ENCODE measurements at places on chromosomes 16 and 17.

GRCh38 chr17:28279411-28279810 lies 39.6 kb upstream of the TMEM97 start:
- no peak for DNase-seq

GRCh38 chr17:63984651-63985386 lies 12.1 kb upstream of the SCN4A start:
- peak; percentile 72 for DNase-seq

DNA sequence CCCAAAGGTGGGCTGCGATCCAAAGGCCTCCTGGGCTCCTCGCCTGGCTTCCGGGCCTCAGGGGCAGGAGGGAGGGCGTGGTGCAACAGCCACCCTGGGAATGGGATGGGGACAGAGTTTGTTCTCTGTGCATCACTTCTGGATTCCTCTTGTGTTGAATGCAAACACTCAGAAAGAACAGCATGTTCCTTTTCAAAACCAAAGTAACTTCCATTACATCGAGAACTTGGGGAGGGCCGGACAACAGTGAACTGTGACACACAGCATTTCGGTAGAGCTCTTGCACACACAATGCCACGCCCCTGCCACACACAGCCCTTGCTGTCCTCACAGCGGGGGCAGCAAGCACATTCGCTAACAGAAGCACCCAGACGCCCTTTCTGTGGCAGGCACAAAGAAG lies 36.1 kb upstream of the FASN start:
- DNase-seq: no peak

DNA sequence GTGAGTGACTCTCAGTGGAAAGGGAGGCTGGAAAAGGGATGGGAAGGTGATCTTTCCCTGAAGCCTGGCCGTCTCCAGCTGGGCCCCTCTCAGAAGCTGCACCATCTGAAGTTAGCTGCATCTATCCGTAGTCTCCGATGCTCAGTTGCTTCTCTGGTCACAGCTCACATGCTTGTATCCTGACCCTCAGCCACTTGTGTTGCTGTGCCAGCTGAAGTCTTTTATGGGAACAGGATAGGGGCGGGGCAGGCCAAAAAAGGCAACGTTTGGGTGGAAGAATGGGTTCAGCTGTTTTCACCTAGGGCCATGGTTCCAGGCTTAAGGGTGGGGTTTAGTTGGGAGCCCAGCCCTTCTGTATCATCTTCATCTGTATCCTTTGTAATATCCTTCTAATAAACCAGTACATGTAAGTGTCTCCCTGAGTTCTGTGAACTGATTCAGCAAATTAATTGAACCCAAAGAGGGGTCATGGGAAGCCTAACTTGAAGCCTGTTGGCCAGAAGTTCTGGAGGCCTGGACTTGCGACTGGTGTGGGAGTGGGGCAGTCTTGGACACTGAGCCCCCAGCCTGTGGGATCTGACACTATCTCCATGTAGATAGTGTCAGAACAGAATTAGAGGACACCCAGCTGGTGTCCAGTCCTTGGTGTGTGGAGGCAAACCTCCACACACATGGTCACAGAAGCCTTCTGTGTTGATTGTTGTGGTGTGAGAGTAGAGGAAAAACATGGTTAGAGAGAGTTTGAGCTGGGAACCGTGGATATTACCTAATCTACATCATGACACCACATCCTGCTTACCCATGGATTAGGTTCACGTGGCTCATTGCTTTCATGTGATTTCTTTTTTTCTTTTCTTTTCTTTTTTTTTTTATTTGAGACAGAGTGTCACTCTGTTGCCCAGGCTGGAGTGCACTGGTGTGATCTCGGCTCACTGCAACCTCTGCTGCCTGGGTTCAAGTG lies 49.3 kb upstream of the FBXO47 start:
- peak; percentile 33 for DNase-seq

DNA sequence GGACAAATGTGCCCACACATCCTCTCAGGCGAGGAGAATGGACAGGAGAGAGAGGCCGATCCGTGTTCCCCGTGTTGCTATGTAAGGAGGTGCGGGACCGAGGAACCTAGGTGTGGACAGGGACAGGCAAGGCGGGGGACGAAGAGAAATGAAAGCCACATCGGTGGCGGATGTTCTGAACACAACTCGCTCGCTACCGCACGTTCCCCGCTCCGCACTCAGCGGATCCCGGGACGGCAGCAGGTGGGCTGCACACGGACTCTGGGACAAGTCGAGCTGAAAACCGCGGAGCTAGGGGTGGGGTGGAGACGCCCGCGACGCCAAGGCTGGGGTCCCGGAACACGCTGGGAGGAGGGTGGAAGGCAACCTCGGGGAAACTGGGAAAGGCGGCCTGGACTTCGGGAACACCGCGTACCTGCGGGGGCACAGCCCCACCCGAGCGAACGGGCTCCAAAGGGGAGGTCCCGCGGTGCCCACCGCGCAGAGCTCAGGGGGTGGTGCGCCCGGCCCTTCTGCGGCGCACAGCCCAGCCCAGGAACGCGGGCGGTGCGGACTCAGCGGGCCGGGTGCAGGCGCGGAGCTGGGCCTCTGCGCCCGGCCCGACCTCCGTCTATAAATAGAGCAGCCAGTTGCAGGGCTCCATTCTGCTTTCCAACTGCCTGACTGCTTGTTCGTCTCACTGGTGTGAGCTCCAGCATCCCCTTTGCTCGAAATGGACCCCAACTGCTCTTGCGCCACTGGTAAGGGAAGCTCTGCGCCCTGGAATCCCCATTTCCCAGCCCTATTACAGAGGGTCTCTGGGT lies at the start of gene MT1E:
Gene MT1E (plus strand): TSS at position 642 of the 803 bp plus-strand sequence. CDS start 71 bp downstream, at position 713.
- DNase-seq: peak; percentile 75

DNA sequence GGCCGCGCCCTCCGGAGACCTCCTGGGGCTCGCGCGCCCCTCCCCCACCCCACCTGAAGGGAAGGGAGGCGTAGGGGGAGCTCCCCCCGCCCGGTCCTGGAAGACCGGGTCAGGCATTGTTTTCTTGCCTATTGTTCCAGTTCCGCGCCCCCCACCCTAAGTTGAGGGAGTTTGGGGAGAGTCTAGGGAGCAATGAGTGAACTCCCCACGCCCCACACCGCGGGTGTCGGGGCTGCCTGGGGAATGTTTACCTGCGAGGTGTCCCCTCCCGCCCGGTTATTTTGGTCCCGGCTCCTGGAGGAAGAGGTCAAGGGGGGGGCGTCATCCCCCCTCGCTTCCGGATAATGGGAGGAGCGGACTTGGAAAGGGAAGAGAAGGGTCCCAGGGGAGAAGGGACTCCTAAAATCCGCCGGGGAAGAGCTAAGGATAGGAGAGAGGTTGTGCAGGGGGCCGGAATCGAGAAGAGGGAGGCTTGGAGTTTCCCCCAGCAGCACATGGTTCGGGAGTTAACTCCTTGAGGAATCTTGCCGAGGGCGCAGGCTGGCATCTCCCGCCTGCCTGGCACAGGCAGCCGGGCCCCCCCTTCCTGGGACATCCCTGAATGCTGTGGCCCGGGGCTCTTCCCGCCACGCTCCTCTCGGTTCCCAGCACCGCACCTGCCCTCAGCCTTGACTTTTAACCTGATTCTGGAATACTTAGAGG lies 881 bp downstream of the MLLT6 start:
- no peak for DNase-seq

DNA sequence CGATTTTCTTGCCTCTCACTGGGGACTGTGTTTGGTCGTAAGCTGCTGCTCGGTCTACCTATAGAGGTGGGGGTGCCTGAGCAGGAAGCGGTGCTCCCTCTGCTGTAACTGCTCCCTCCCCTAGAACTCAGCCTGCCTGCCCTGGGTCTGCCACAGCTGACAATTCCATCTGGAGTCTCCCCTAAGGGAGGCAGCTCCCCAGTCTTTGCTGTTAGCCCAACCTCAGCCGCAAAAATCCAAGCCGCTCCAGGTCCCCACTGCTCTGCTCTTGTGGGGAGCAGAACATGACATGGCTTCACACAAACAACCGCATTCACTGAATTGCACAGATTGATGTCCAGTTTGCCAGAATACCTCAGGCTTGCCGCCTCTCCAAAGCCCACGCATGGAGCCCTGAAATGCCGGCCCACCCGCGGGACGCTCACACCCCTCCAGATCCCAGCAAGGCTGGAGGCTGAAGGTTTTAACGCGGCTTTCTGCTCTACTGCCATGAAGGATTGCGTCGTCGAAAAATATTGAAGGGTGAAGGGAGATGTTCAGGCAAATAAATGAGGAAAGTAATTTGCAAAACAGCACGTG lies 221.5 kb upstream of the FOXF1 start:
- DNase-seq: no peak

- DNase-seq: no peak
Measured at GRCh38 chr17:10420811-10421210, 939 bp downstream of the MYH8 start.

DNA sequence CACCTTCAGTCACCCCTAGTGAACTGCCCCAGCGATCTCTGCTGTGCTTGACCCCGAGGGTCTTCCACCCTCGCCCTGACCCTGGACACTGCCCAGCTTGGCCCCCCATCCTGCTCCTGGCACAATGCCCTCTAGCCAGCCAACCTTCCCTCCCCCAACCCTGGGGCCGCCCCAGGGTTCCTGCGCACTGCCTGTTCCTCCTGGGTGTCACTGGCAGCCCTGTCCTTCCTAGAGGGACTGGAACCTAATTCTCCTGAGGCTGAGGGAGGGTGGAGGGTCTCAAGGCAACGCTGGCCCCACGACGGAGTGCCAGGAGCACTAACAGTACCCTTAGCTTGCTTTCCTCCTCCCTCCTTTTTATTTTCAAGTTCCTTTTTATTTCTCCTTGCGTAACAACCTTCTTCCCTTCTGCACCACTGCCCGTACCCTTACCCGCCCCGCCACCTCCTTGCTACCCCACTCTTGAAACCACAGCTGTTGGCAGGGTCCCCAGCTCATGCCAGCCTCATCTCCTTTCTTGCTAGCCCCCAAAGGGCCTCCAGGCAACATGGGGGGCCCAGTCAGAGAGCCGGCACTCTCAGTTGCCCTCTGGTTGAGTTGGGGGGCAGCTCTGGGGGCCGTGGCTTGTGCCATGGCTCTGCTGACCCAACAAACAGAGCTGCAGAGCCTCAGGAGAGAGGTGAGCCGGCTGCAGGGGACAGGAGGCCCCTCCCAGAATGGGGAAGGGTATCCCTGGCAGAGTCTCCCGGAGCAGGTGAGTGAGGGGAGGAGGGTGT lies at the start of gene TNFSF13:
Gene TNFSF13 (plus strand): TSS at position 207 of the 776 bp plus-strand sequence. CDS start 290 bp downstream, at position 497.
- peak; percentile 78 for DNase-seq

DNA sequence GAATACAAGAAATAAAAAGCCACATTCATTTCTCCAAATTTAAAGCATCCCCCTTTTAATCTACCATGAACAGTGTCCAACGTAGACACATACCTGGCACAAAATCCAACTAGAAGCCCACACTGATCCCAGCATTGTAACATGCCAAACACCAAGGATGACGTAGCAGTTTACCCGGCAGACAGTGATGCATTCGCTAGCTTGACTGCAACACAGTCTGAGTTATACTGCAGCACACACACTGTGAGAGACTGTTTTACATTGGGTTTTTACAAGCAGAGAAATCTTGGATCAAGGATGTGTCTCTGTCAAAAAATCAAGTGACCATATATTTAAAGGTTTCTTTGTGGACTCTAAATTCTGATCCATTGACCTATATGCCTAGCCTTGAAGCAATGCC lies 74.5 kb upstream of the C17orf78 start:
- DNase-seq: peak; percentile 41

DNA sequence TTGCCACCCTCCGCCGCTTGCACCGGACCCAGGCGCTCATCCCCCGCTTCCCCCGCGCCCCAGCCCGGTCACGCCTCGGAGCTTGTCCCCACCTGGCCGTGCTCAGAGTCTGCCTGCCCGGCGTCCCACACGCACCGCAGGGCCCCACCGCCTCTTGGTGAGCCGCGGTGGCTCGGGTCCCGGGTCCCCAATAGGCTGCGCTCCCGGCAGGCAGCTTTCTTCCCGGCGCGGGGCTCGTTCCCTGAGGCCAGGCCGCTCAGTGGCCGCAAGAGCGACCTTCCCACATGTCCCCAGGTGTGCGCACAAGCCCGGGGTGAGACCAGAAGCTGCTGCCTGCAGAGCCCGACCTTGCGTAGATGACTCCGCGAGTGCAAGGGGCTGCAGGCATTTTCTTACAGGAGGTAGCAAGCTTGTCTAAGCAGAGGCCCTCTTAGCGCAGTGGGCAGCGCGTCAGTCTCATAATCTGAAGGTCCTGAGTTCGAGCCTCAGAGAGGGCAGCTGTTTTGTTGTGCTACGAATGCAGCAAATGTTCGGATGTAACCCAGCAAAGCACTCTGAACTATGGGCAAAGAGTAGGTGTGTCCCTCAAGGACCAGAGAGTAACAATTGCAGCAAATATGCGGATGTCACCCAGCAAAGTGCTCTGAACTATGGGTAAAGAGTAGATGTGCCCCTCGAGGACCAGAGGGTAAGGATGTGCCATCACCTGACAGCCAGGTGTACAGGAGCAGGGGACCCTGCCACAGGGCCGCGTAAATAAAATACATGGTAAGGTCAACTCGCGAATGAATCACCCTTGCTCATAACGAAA lies 15.6 kb downstream of the TLE7 start:
- DNase-seq: peak; percentile 74

DNA sequence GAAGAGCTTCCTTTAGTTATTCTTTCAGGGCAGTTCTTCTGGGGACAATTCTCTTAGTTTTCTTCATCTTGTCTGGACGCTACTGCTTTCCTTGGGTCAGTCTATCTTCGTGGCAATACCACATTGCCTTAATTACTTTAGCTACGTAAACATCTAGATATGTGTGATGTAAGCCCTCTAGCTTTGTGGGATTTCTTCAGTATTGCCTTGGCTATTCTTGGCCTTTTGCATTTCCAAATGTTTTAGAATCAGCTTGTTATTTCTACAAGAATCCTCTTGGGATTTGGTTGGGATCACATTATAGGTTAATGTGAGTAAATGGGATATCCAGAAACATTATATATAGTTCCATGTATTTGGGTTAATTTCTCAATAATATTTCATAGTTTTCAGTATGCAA lies 9.0 kb upstream of the ST6GALNAC2 start:
- DNase-seq: no peak

DNA sequence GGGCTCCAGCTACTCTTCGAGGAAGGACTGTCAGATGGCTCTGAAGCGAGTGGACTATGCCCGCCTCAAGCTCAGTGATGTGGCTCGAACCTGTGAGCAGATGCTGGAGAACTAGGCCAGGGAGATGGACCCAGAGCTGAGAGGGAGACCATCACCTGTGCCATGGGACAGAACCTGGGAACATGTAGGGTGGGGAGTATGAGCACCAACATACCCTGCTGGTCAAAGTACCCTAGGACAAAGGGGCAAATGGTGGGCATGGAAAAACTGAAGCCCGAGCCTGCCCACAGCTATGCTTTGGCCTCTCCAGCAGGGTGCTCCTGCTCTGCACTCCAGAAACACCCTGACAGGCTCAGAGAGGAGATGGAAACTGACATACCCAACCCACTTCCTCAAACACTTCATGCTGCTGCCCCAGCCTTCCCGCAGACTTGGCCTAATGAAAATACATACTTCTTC lies 1.9 kb downstream of the MED11 start:
- peak; percentile 72 for DNase-seq

DNA sequence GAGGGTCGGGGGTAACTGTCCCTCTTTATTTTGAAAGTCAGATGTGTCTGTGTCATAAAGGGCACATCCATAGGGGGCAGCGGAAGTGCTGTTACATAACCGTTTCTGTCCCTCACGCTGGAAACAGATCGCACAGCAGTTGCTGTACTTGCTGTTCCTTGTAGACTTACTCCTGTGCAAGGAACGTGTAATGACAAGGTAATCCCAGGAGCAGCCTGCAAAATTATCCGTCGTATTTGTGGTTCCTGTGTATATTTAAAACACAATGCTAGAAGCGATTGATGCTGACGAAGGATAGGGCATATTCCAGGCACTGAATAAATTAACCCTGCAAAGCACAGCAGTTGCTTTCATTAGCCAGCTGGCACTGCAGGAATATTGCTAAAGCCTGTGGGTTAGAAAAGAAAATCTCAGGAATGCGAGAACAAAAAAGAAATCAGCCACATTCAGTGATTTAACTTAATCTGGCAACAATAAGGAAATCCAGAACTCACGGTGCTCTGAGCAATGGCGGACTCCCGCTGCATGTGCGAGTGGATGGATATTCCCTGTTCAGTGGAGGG lies 76.2 kb downstream of the SPECC1 start:
- DNase-seq: no peak

All from hematopoietic multipotent progenitor cell treated with erythropoietin and hydrocortisone succinate and interleukin-3 and kit ligand, for 6 days (in vitro differentiated cells).